ENCODE measurements at places on chromosomes 13 and 19.

- no peak for DNase-seq
Measured at GRCh38 chr13:75437582-75438318, 44.2 kb downstream of the TBC1D4 start.

DNA sequence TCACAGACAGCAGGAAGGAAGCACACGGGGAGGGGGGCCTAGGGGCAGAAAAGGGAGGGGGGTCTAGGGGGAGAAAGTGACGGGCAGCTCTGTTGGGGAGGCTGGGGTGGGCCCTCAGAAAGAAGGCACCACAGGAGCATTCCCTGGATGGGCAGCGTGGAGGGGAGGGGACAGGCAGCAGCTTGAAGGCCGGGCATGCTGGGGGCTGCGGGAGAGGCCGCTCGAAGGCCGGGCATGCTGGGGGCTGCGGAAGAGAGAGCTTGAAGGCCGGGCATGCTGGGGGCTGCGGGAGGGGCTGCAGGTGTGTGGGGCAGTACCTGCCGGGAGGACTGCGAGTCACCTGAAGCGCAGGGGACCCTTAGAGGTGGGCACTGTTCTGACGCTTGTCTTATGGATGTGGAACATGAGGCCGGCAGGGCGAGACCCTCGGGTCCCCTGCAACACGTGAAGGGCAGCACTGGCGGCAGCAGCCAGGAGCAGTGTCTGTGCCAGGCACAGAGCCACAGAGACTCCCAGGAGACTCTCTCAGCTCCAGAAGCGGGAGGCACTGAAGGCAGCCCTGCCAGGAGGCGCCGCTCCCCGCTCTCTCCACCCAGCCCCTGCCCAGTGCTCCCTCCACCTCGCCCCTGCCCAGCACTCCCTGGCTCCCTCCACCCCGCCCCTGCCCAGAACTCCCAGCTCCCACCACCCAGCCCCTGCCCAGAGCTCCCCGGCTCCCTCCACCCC, 13.3 kb downstream of the ZNF787 start:
- DNase-seq: no peak

DNA sequence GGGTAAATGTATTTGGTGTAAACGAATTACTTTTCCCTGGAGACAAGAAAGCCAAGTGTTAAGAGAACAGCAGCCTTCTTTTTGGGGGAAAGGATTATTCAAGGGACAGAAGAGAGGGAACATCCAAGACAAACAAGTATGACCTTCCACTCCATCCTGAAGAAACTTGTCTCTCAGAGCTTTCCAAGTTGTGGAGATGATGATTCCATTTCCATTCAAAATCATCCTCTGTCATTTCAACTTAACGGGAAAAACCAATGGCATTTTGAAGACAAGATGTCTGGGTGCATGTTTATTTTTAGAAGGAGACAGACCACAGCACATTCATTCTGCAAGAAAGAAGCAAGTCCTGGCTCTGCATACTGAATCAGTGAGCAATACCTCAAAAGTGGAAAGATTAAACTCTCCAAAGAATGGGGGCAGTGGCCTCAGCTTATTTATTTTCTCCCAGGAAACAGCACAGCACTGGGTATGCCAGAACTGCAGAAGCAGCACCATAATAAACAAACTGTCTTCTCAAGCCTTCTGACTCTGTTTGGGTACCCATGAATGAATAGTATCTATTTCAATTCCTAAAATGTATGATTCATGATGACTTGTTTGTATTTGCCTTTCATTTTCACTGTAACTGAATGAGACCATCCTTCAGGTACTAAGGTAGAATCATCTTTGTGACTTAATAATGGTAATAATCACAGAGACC, 541.0 kb downstream of the RFC3 start:
- no peak for DNase-seq

DNA sequence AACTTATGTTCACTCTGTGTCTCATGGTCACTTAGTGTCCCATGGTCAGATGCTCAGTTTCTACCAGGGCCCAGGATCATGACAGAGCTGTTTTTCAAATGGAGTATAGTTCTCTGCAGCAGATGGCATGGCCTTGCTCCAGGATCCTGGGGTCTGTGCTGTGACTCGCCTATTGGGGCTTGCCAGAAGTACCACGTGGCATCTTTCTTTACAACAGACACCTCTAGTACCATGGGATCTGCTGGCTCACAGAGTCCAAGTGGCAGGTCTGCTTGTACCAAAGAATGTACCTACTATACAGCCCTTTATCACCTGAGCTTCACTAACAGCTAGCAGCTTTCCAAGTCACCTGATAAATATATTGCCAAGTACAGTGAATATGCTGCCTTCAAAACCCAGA, 6.0 kb upstream of the RNF6 start:
- no peak for DNase-seq
